ENCODE measurements at places on chromosomes 13 and 19.

GRCh38 chr13:25046274-25046984 lies 49.5 kb upstream of the PABPC3 start:
- no peak for DNase-seq

GRCh38 chr19:36103040-36103626 lies 7.8 kb upstream of the OVOL3 start:
- no peak for DNase-seq

GRCh38 chr13:73090116-73090822 lies 31.5 kb downstream of the KLF5 start:
- peak; percentile 76 for DNase-seq

- DNase-seq, result no peak
Observed at GRCh38 chr13:96203471-96203870, 113.6 kb downstream of the HS6ST3 start.

- DNase-seq, result no peak
Observed at GRCh38 chr13:23007426-23007825, 173.4 kb upstream of the SGCG start.

- peak; percentile 98 for DNase-seq
Observed at GRCh38 chr19:14434543-14435319, 1.6 kb downstream of the PKN1 start.

GRCh38 chr13:26445092-26445491 lies 112.4 kb upstream of the WASF3 start:
- no peak for DNase-seq

- no peak for DNase-seq
Observed at GRCh38 chr13:72195044-72195704, 328.2 kb upstream of the DACH1 start.

DNA sequence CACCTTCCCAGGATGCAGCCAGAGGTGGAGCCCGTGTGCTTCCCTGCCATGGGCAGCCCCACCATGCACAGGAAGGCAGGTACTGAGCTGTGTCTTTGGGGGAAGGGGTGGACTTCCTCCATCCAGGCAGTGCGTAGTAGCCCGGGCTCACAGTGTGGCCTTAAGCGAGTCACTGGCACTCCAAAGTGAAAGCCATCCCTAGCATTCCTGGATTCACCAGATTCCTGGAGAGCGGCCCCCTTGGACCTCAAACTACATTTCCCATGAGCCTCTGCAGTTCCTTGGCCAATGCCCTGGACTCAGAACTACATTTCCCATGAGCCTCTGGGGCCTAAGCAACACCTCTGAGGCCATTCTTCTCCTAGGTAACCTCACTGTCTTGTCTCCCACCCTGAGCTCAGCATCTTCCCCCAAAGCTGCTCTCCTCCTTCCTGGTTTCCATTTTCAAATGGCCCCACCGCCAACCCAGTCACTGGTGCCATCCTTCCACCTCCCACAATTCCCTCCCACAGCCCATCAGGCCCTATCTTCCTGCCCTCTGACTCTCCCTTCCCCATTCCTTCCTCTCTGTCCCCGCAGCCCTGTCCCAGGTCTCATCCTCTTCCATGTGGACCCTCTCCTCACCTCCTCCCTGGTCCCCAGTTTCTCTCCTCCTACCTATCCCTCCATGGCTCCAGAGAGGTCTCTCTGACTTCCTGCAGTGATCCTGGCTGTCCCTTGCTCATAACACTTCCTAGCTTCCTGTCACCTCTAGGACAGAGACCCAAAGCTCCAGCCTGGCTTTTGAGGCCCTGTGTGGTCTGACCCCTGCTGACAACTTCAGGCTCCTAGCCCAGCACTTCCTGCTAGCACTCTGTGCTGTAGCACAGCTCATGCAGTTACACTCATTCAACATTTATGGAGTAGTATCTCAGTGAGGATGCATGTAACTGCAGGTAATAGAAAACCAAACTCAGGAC lies at the start of gene C19orf81:
TSS of gene C19orf81 (plus strand) at position 13 of the 959 bp plus-strand sequence. CDS start at position 13, 0 bp downstream.
- DNase-seq, result peak; percentile 58

GRCh38 chr13:113398963-113399754 lies 35.2 kb upstream of the GRTP1 start:
- DNase-seq, result no peak

GRCh38 chr13:42707586-42707985 lies 73.8 kb upstream of the FAM216B start:
- DNase-seq, result no peak

GRCh38 chr19:29936409-29936808 lies 5.6 kb upstream of the URI1 start:
- DNase-seq, result no peak

DNA sequence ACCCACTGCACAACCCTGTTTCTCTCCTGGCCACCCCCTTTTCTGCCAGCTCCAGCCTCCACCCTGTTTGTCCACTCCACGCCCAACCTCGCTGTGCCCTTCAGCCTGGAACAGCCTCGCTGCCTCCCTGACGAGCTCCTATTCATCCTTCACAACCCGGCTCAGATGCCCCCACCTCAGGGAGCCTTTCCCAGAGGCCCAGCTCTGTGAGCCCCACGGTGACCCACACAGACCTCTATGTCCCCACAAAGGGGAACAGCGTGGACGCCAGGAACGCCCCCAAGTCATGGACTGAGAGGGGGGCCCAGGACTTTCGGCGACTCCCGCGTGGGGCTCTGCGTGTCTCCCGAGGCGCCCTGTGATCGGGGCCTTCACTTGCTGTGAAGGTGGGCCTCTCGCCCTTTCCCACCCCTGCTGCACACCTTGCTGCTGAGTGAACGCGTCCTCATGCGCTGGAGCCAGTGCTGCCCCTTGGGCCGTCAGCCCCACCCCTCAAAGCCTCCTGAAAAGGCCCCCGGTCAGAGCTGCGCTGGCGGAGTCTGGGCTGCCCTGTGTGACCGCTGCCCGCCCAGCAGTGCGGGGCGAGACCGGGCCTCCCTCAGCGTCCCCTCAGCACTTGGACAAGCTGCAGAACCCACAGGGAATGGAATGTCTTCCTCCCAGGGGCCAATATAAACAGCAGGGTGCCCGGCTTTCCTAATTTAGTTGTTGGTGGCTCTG lies 40.0 kb downstream of the ADPRHL1 start:
- no peak for DNase-seq

DNA sequence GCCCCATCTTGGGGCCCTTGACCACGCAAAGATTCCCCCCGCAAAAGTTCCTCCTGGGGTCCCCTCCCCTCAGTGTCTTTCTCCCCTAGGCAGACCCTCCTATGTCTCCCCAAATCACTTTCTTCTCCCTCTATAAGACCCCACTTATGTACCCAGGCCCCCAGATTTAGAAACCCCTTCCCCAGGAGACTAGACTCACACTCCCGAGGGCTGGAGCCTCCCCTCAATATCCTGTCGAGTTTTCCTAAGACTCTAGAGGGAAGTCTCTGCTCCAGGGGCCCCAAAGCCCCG lies 1.4 kb downstream of the SLC1A5 start:
- DNase-seq, result no peak

- DNase-seq, result no peak
Observed at GRCh38 chr19:22901431-22902130, 69.5 kb downstream of the ZNF723 start.

DNA sequence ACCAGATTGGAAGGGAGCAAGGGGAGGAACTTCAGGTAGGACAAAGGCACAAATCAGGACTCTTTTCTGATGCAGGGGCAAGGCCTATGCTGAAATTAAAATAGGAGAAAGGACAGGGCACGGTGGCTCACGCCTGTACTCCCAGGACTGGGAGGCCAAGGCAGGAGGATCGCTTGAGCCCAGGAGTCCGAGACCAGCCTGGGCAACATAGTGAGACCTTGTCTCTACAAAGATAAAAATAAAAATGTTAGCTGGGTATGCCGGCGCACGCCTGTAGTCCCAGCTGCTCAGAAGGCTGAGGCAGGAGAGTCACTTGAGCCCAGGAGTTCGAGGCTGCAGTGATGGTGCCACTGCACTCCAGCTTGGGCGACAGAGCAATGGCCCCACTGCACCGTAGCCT lies 5.7 kb downstream of the SLC17A7 start:
- no peak for DNase-seq

Data from Caki2 (cell line).